ENCODE measurements at places on chromosomes 11 and 22. TPM values are rescaled to one million over a fixed set of nuclear protein-coding genes. Genes with fewer than 3 reads are reported as not detected.

Gene IGF2
- total RNA-seq, result 0.07 TPM

Gene C22orf31
- not detected for total RNA-seq

Gene PATZ1
- total RNA-seq, result 8.3 TPM

Gene ANGPTL5
- not detected for total RNA-seq

Gene WNT11
- 3.1 TPM for total RNA-seq

Gene LARGE1
- total RNA-seq, result 3.4 TPM

Gene GPR83
- not detected for total RNA-seq

Gene AQP11
- total RNA-seq, result 3.6 TPM

Gene PHOX2A
- not detected for total RNA-seq

Gene TRIM6
- total RNA-seq, result 24.7 TPM

Gene CLDN5
- total RNA-seq, result not detected

Gene CDK2AP2
- total RNA-seq, result 63.8 TPM

Gene UBQLN3
- not detected for total RNA-seq

Gene TMEM191B
- total RNA-seq, result not detected

Gene KCNJ5
- total RNA-seq, result not detected

Gene SMCO4
- total RNA-seq, result 33.0 TPM

Gene RAB3IL1
- total RNA-seq, result 0.12 TPM

Data from M059J (cell line).